Right ventricle myocardium superior (tissue), 1 donor: ENCODE measurements at places on chromosomes 13 and 19. TPM values are rescaled to one million over a fixed set of nuclear protein-coding genes. Genes with fewer than 3 reads are reported as not detected.
A peak's percentile ranks its signal among the peaks of the same experiment; 100 is the strongest.

GRCh38 chr19:46192992-46193650, 36.4 kb upstream of the IGFL1 start:
- no peak for DNase-seq

GRCh38 chr13:75934889-75935288, 298.8 kb downstream of the LMO7 start:
- no peak for DNase-seq

- DNase-seq, result peak; percentile 35
Observed at GRCh38 chr13:50133358-50133953, 118.2 kb downstream of the KCNRG start.

DNA sequence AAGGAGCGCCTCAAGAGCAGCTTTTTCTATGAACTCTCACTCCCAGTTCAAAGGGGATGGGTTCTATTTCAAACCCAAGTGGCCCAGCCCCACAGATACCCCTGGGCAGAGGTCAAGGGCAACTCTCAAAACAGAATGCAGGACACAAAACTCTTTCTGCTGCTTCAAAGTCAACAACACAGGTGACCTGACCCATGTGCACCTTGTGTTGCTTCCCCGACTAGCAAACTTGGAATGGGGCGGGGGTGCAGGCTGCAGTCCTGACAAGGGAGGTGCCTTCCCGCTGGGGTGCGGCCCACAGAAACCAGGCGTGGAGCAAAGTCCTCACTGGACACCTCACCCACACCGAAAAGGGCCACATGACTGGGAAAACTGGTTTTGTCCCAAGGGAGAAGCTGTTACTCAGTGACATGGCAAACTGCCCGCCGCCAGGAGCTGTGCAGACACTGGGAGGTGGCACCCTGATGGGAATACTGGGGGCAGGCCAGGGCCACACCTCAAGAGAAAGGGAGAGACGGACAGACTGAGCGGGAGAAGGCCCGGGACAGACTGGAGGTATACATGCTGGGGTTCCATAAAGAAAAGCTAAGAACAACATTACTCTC, 17.4 kb downstream of the ZC3H4 start:
- peak; percentile 83 for DNase-seq

GRCh38 chr13:30134578-30134977, 172.8 kb downstream of the KATNAL1 start:
- no peak for DNase-seq

- DNase-seq, result no peak
Observed at GRCh38 chr13:30984620-30985019, 52.2 kb downstream of the TEX26 start.

CCDC194 gene
- not detected for total RNA-seq

FBXO17 gene
- total RNA-seq, result 1.7 TPM

RNF17 gene
- not detected for total RNA-seq

GRIK5 gene
- 4.0 TPM for total RNA-seq

CDX2 gene
- not detected for total RNA-seq

ZNF155 gene
- 6.5 TPM for total RNA-seq

ZNF154 gene
- total RNA-seq, result 3.1 TPM

MBNL2 gene
- 69.3 TPM for total RNA-seq
